Omental fat pad (tissue), 4 donors: ENCODE measurements at places on chromosomes 6 and 20.

DNA sequence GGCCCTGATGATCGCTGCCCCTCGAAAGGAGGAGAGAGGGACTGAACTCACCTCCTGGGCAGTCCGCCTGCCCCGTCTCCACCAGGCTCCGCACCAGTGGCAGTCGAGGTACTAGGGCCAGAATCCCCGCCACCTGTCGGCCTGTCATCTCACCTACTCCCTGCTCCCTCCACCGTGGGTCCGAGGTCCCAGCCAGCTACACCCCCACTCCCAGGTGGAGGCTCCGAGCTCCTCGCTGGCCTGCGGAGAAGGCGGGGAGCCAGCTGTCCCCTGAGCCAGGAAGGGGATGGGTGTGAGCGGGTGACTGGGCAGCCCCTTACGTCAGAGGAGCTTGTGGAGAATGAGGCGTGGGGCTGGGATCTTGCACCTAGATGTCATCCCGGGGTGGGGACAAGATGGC is 1066.5 kb upstream of the MANEA start:
- no peak for DNase-seq

- no peak for DNase-seq
These were observed 57.4 kb upstream of the SASH1 start for GRCh38 chr6:148285205-148285604.

- DNase-seq = no peak
These were observed 58.7 kb downstream of the RALY start for GRCh38 chr20:34052414-34052813.

- no peak for DNase-seq
These were observed 91.7 kb upstream of the ELOVL5 start for GRCh38 chr6:53440336-53440945.
